ENCODE measurements at places on chromosomes 4 and X.

- no peak for DNase-seq
These were observed 24.3 kb upstream of the TET2 start for GRCh38 chr4:105122350-105122749.

GRCh38 chrX:49163555-49164419 is 1.2 kb downstream of the MAGIX start:
- DNase-seq: peak; percentile 77

DNA sequence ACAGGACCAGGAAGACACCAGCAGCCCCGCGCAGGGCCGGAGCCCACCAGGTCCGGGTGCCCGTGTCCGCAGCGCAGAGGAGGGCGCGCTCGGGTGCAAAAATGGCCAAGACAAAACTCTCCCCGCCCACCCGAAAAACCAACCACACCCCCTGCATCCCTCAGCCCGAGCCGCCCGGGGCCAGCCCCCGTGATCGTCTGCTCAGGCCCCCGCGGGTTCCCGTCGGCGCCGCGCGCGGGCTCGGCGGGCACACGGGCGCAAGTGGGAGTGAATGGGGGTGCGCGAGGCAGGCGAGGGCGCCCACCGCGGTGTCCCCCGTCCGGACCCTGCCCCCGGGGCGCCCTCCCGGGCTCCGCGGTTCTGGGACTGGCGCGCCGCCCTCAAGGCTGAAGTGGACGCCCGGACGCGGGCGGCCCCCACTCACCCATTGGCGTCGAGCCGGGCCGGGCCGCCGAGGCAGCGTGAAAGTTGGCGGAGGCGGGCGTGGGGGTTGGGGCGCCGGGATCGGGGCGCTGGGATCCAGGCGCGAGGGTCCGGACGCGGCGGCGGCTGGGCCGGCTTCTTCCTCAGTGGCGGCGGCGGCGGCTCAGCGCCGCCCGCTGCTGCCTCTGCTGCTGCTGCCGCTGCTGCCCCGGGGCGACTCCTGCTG is 393 bp downstream of the SH3KBP1 start:
- no peak for DNase-seq

GRCh38 chr4:6121941-6122340 is 78.4 kb downstream of the JAKMIP1 start:
- no peak for DNase-seq

- no peak for DNase-seq
These were observed 20.6 kb downstream of the GAB1 start for GRCh38 chr4:143357161-143357845.

- no peak for DNase-seq
These were observed 137.2 kb upstream of the HS3ST1 start for GRCh38 chr4:11565899-11566298.

GRCh38 chr4:112142182-112142581 is 3.1 kb upstream of the FAM241A start:
- DNase-seq: no peak

- no peak for DNase-seq
These were observed 46.3 kb downstream of the TEX13B start for GRCh38 chrX:107935664-107936433.

DNA sequence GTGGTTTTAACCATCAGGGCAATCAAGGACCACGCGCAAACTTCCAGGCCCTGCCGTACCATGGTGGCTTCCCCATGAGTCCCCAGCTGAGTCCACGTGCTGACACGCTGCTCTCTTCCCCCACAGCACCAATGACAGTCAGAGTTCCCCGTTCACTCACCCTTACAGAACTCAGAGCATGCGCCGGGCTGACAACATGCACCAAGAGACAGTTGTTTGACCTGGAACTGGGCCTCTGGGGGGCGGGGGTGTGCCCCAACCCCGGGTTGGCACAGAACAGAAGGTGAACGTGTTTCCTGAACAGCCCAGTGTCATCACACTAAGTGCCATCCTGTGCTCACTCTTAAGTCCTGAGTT is 29.4 kb downstream of the IRF2 start:
- peak; percentile 36 for DNase-seq

DNA sequence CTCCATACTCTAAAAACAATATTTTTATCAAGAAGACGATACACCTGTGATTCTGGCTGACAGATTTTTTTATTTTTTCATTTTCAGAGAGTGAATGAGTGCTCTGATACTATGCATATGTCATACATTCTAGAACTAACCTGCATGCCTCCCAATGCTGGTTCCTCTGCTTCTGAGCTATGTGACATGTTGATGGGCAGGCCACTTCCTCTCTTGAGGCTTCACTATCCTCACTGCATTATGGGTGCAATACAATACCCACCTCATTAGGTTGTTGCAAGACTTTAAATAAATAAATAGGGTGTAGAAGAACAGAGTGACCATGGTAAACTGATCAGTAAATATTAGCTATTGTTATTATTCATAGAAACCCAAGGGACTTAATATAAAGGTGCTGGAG is 408.3 kb downstream of the HNRNPD start:
- DNase-seq: no peak

- no peak for DNase-seq
These were observed 151.7 kb upstream of the RASGEF1B start for GRCh38 chr4:81623434-81623833.

DNA sequence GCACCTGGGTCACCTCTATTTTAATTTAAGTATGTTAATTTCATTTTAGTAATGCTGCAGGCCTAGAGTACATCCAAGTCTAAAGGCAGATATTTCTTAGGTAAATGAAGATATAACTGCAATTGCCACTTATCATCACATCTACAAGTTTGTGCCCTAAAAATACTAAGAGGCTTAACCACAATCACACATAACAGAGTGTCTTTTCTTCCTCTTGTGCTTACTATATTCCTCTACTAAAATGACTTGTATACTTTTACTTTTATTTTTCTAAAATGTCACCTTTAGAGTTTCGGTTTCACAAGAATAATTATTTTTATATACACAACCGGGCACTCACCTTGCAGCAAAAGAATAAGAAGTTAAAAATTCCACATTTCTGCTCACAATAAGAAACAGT is 77.9 kb downstream of the EFHC2 start:
- no peak for DNase-seq

DNA sequence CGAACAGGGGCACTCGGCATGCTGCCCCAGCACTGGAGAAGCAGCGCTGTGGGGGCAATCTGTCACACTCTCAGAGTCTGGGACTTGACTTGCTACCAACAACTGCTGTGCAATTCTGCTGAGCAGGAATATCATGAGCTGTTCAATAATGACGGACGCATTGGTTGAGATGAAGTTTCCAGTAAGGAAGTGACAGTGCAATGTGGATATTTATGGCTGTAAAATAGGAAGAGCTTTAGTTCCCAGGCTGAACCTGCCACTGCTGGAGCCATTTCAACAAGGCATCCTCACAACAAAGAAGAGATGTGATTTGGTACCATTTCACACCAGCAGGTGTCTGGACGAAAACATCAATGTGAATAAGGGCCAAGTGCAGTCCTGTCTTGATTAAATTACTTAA is 24.2 kb downstream of the CHST7 start:
- peak; percentile 31 for DNase-seq

GRCh38 chr4:86593688-86594558 is at the start of gene PTPN13:
TSS of gene PTPN13 (plus strand) at chr4:86594315. CDS start at chr4:86635257, 40,942 bp downstream.
- DNase-seq: peak; percentile 55

GRCh38 chrX:51332188-51332942 is at the start of gene NUDT10:
TSS of gene NUDT10 (plus strand) at chrX:51332822. CDS start at chrX:51332966, 144 bp downstream.
- no peak for DNase-seq

GRCh38 chrX:87518504-87518903 is 902 bp downstream of the KLHL4 start:
- DNase-seq: no peak

GRCh38 chrX:71067712-71068043 is 456 bp downstream of the SNX12 start:
- DNase-seq: no peak

DNA sequence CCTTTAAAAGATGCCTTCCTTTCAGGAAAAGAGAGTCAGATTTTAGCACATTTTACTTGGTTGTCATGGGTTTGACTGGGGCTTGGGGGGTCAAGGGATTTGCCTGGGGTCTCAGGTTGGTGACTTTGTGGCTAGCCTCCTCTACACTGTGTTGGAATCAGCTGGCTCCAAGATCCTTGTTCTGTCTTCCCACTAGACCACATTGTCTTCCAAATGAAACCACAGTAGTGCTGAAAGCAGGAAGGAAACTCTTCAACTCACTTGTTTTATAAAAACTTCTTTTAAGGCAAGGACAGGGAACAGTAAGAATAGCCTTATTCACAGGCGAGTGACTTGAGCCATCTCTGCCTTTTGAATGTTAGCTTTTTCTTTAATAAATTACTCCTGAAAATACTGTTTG is 37.0 kb upstream of the OTUD4 start:
- DNase-seq: no peak

DNA sequence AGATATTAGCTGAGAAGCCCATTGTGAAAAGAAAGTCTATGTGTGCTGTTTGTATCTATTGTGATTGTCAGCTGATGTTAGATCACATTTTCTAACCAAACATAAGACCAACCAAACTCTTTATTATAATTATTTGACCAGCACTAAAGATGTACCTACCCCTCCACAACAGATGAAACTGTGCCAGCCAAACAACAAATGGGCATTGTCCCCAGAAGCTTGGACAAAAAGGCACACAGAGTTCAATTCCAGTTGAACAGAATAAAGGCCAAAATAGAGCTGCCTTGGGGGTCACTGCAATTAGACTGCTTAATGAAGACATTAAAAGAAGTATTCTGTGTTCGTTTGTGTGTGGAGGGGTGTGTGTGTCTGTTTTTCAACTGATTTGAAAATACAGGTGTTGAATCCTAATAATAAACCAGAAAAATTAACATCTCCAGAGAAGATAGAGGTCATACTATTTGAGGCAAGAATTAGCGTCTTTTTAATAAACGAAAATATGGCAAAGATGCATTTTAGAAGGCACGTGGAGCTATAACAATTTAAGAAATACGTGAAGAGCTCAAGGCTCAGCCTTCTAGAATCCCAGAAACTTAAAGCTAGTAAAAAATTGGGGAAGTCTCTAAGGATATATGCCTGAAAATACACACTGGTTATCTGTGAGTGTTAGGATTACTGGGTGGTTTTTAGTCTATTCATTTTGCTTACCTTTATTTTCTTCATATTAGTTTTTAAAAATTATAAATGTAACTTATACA is 2.2 kb downstream of the SPP1 start:
- DNase-seq: no peak

DNA sequence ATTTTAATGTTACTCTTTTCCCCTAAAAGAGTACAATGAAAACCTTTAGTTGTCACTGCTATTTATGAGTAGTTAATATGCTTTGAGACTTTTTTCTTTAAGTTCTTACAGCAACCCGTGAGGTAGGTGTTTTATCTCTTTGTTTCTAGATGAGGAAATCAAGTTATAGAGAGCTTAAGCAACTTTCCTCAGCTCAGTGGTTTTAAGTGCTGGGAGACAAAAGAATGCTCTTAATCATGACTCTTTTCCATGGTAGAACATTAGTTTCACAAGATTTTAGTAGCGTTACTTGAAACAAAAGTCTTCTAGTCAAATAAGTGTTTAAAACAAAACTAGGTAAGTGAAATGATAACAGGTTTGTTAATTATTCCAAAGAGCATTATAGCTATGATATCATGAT is 354.7 kb upstream of the PITX2 start:
- DNase-seq: no peak

DNA sequence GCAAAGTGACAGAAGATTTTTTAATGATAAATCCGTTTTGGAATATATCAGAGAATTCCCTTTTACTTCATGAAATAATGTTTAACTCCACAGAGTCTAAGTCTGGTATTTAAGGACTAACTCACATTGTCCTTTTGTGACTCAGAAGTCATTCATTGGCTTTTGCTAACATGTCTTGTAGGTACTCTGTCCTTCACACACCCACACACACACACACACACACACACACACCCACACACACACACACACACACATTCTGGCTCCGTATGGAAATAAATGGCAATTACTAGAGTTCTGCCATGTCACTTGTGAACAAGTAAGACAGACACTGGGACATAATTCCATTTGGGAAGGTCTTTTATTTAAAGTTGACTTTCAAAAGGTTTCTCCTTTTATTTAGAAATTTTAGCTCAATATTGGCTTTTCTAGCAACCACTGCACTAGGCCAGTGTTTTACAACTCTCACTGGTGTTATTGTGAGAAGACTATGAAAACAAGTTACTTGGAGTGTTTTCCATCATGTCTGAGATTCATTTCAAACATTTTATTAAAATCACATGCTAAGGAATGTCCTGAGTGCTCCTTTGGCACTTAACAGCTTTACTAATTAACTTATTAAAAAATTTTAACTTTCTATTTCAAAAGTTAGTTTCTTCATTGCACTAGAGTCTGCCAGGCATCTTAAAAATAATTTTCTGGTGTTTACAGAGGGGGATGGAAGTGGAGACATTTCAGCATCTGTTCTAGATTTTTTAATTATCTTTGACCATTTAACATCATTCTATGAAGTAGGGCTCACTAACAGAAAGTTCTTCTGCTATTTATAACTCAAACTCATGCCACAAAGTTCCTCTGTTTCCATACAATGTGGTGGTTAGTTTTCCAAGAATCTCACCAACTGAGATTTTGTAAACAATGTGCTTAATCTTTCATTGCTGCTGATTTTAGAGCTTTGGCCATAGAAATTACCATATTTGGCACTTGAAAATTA is 240.3 kb upstream of the GPC4 start:
- no peak for DNase-seq

DNA sequence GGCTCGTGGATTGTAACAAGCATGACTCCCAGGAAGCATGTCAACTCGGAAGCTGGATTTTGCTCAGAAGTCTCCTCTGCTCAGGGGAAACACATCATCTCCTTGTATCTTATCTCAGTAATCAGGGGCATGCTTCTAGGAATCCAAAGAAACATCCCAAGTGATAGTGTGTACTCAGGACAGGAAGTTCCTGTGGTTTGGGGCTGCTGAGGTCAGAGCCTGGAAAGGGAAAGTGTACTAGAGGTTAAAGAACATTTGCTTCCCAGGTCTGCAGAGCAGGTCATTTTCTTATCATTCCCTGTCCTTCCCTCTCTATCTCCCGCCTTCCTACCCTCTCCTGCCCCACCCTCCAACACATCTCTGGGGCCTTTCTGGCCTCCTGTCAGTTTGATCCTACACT is 38.8 kb downstream of the SLC34A2 start:
- DNase-seq: no peak

- no peak for DNase-seq
These were observed 10.3 kb upstream of the PHEX start for GRCh38 chrX:22021751-22022324.

- no peak for DNase-seq
These were observed 36.7 kb upstream of the TMEM164 start for GRCh38 chrX:109966246-109966645.
